ENCODE measurements at places on chromosomes 11 and 22.

DNA sequence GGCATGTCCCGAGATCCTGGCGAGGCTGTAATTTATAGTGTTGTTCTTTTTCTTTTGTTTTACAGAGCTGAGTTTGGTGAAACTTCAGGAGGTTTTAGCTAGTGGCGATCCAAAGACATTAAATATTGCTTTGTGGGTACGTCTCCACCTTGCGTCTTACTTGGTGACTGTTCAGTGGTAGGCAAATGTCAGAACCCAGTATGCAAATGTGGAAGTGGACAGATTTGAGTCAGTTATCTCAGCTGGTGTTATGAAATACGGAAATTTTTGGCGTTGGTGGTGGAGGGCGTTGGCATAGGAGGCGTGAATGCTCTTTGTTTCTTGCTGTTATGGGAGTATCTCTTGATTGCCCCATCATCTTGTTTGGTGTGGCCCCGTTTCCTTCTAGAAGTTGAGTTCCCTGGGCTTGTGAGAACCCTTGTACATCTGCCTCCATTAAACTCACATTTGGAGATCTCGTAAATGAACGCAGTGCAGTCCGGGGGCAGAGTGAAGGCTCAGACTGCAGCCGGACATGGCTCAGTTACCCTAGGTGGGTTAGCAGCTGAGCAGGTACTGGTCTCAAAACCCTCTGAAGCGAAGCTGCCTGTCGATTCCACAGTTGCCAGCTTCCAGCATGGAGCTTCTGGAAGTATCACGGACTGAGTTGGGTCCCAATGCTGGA, 39.9 kb downstream of the PTPRJ start:
- DNase-seq, result no peak

- DNase-seq, result no peak
Measured at GRCh38 chr11:46350695-46351094, 3.4 kb downstream of the DGKZ start.

DNA sequence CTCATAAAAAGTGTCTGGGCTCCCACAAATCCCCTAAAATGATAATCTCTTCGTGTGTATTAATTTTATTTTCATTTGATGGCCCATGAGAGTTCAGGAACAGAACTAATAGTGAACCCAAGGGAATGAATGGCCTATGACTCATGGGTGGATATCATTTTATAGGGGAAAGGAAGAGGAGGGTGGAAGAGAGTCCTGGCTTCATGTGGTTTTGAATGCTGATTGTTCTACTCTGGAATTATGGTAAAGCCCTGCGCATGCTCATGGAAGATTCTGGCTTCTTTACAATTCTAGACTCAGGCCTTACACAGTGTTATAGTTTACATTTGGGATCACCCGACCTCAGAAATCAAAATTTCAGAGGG, 35.2 kb downstream of the MAML2 start:
- DNase-seq, result no peak

- peak; percentile 90 for DNase-seq
Measured at GRCh38 chr11:124800226-124800929, at the start of gene MSANTD2. Gene MSANTD2 (minus strand): TSS chr11:124800406. CDS start chr11:124800380, 26 bp downstream.

GRCh38 chr22:48343461-48343860, 1484.2 kb downstream of the BRD1 start:
- DNase-seq, result no peak

DNA sequence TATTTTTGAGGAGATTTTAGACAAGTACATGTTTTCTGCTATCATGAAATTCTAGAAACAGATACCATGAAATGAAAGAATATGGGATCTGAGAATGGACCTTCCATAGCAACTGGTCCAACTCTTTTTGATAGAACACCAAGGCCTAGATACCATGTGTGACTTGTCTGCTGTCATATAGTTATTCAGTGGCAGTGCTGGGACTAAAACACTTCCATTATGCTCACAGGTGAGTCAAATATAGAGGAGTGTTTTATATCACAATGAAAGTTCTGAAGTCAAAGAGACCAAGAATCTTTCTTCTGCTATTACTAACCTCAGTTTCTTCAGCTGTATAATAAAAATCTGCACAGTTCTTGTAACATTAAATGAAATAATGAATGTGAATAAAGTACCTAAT, 276.9 kb downstream of the DCDC1 start:
- no peak for DNase-seq

DNA sequence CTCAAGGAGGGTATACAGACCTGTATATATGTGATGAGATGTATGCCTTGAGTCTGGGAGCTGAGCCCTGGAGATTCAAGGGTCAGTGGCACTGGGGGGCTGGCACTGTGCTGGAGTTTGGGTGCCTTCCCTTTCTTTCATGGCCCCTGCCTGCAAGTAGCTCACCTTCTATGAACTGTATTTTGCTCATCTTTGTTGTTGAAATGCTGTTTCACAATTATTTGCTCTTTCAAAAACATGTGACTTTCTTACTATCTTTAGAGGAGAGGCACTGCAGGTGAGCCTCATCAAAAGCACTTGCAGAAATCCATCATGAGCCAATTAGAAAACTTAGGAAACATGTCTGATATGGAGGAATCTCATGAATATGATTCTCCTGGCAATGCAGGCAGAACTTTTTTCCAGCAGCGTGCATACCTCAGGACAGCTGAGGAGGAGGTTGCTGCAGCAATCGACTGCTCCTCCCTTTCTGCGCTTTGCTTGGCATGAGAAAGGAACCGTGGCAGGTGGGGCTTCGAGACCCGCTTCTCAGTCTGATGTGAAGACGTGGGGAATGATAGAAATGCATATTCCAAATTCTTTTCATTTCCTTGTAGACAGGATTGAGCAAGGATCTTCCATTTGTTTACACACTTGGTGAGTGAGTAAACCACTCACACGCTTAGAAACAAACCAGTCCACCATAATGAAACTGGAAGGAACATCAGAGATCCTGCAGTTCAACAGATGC, 178.4 kb upstream of the E2F8 start:
- no peak for DNase-seq

- peak; percentile 79 for DNase-seq
Measured at GRCh38 chr11:35082321-35083180, 56.4 kb upstream of the CD44 start.

DNA sequence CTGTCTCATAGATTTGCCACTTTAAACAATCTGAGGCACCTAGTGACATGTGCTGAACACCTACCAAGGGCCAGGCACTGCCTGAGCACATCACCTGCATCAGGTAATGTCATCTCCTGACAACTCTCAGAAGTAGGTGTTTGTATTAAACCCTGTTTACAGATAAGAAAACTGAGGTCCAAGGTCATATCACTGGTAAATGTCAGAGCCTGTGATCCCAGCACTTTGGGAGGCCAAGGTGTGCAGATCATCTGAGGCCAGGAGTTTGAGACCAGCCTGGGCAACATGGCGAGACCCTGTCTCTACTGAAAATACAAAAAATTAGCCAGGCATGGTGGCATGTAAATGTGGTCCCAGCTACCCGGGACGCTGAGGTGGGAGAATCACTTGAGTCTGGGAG, 39.1 kb upstream of the ACCSL start:
- peak; percentile 26 for DNase-seq

DNA sequence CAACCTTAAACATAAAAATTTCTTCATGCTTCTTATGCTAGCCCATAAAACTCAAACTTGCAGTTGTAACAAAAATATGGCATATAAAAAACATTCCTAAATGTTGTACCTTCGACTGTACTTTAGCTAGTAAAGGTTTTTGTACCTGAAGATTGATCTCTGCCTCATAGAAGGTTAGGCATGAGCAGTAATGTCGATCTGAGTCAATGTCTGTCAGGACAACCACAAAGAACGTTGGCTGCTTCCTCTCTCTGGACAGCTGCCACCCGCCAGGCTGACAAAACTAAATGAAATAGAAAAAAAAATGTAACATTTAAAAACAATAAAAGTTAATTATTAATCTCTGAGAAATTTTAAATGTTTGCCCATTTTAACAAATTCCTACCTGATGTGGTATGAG, 251.3 kb downstream of the SBF2 start:
- DNase-seq, result no peak

DNA sequence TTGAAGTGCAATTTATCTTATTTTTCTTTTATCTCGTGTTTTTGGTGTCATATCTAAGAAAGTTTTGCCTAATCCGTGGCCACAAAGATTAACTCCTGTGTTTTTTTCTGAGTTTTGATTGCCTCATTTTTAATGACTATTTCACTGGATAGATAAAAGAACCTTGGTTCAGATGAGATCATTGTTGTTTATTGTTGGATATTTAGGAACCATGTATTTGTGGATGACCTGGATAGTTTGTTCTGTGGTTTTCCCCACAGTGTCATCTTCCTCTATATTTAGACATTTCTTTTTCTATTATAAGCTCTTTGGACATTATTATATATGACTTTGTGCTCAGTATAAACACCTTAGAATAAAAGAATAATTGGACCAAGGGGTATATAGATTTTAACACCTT, 37.2 kb downstream of the PPP6R3 start:
- no peak for DNase-seq

DNA sequence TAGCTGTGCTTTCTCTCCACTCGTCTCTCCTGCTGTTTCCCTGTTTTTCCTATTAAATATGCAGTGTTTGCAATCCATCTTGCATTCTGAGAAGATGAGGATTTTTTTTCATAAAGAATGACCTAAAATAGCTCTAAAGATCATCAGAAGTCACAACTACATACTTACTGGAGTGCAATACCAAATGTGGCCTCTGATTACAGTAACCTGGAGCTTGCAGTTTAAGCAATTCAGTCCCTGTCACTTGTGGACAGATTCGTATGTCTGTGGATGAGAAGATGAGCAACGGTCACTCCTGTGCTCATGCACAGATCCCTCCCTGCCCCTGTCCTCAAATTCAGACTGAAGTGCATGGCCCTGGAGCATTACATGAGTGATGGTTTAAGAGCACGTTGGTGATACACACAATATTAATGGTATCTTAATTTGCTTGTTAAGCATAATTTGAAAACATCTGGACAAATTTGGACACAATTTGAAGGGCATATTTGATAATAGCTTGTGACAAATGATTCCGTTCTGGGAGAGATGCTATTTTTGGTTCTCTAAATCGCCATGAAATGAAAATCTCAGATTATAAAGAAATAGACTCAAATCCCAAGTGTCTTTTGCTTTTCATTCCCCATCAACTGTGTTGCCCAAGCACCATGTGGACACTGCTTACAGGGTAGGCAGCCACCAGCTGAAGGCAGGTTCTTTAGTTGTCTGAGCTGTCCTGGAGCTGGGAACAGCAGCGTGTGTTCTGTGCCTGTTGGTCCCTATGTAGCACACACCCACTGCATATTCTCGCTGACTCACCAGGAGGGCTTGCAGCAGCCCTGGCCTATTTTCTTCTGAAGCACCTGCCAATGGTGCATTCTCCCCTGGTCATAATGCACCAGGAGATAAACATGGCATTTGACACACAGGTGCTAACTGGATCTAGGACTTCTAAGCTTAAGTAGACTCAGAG, 32.6 kb upstream of the PRAME start:
- DNase-seq, result no peak

- no peak for DNase-seq
Measured at GRCh38 chr22:45129703-45130524, 33.8 kb upstream of the NUP50 start.

GRCh38 chr11:35563484-35564244, 38.2 kb upstream of the PAMR1 start:
- DNase-seq, result no peak

DNA sequence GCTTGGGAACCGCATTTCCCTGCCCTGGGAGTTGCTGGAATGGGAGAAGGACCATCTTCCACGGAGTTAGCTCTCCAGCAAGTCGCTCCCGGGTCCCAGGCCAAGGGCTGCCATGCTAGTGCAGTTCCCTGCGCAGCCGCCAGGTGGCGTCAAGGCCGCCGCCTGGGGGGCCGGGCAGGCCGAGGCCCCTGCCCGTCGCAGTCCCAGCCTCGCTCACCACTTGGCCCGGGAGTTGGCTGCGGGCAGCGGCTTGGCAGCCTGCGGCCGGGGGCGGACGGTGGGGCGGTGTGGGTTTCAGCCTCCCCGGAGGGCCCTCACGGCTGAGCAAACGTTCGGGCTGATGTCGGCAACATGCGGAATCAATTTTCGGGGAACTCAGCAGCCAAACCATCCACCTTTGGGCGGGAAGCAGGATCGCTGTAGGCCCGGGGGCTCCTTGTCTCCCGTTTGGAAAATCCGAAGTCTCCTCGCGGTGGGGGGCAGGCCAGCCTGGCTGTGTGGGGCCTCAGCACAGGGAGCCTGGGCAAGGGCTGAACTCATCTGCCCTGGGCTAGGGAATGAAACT, 415.1 kb downstream of the SOX6 start:
- DNase-seq, result peak; percentile 69

DNA sequence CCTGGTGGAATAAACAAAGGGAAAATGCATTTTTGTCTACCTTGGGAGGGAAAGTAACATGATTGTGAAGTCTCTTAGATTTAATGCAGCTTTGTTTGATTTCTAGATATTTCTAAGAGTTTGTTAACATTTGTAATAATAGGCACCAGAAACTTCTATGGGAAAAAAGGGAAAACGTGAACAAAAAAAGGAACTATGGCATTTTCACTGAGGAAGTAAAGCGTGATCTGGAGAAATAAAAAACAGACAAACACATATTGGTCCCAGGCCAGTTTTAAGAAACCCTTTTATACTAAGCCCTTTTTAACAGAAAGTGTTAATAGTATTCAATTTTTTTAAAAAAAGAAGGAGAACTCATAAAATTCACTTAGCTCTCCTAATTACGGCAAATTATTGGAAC, 6.9 kb upstream of the MS4A7 start:
- no peak for DNase-seq

DNA sequence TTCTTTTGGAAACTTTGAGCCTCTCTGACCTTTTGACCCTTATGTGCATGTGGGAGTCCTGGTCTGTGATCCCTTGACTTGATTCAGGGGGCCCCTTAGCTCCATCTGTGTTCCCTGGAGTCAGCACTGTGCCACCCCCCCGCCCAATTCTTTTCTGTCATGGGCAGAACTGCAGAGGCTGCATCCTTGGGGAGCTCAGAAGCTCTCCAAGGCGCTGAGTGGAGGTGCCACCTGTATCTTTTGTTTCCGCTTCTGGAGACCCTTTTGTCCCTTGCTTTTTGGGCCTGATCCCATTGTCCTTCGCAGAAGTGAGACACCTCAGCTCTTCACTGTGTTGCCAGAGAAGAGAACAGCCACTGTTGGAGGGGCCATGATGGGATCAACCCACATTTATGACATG, 2.4 kb upstream of the PACS1 start:
- DNase-seq, result no peak

DNA sequence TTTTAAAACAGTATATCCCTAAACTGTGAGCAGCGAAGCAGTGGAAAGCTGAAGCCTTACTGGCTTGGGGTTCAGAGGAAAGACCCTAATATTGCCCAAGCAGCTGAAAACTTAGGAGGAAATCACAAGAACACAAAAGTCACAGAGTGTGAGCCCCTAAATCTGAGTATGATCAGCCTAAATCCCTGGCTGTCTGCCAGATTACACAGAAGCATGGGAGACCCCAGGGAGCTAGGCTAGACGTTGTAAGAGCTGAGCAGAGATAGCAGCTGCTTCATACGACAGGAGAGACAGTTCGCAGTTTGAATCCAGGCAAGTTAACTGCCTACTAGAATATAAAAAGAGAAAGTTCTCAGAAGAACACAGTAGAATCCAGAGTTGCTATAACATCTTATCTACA, 81.2 kb downstream of the PACS1 start:
- DNase-seq, result no peak

- no peak for DNase-seq
Measured at GRCh38 chr11:11105361-11105760, 247.5 kb upstream of the ZBED5 start.

GRCh38 chr11:21806947-21807346, 385.9 kb upstream of the ANO5 start:
- DNase-seq, result no peak

- no peak for DNase-seq
Measured at GRCh38 chr11:60334005-60334620, 7.1 kb downstream of the MS4A6E start.
